ENCODE measurements at places on chromosomes 2 and 18. TPM values are rescaled to one million over a fixed set of nuclear protein-coding genes. Genes with fewer than 3 reads are reported as not detected.

Gene ANKRD30BL
- total RNA-seq, result not detected

Gene ADGRF3
- total RNA-seq, result 0.26 TPM

Gene ALPI
- not detected for total RNA-seq

Gene RAPGEF4
- total RNA-seq, result 2.2 TPM

Gene TMEM185B
- 33.3 TPM for total RNA-seq

Gene CNDP2
- total RNA-seq, result 37.9 TPM

Gene SULT1C2
- not detected for total RNA-seq

Gene MDH1B
- 1.7 TPM for total RNA-seq

Data from aortic smooth muscle cell (primary cell).